ENCODE measurements at places on chromosomes 11 and 22.

DNA sequence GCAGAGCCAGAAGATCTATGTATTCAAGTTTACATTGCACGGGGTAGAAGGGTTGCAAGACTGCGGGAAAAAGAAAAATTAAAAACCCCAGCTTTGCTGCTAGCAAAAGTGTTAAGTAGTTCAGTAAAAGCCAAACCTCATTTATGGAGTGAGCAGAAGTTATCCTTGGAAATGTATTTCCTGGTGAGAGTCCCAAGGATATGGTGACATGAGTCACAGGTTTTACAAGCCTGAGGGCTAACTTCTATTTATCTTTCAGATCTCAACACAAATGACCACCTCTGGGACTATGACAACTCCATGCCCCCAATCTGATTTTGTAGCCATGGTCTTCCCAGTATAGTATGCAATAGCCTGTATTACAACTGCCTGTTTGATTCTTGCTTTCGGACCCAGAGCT is 26.1 kb downstream of the ABTB2 start:
- no peak for DNase-seq

DNA sequence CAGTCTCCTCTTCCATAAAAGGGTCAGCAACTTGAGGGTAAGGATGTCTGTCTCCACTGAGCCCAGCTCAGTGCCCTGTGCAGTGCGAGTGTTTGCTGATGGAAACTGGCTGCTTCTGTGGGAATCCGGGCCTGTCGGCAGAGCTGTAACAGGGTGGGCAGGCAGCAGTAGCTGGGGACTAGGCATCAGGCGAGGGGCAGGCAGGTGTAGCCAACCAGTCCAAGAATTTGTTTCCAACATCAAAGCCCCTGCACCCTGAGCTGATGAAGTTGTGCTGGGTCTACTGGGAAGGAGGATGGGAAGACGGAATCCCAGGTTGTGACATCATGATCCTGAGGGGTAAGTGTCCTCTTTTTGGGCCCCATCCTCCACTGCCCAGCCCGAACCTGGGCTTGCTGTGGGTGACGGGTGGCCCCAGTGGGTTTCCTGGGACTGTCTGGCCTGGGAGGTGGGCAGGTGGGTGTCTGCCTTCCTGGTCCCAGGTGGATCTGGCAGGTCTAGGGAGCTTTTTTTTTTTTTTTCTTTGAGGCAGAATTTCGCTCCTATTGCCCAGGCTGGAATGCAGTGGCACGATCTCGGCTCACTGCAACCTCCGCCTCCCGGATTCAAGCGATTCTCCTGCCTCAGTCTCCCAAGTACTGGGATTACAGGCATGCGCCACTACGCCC is 11.0 kb downstream of the SLC29A2 start:
- no peak for DNase-seq

DNA sequence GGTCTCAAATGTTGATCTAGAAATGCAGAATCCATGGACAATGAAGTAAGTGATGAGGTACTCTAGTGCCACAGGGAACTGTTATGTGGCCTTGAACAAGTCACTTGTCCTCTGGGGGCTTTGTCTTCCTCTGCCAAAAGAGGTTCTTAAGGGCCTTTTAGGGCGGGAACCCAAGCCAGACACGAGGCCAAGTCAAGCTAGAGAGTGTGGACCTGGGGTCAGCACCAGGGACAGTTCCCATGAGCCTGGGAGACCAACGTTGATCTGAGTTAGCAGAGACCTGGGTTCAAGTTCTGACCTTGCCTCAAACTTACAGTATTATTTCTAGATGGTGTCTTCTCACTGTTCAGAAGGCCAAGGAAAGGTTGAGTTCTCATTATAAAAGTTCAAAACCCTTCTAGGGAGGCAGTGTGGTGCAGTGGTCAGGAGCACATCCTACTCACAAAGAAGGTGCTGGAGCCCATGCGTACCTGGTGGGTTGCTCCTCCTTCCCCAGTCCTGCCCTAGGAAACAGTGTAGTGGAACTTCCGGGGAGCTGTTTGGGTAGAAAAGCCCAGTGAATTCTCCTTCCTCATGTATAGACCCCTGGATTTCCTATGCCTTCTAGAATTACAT is 121.5 kb downstream of the CHST1 start:
- peak; percentile 15 for DNase-seq

GRCh38 chr22:24460418-24461089 is 33.2 kb downstream of the ADORA2A start:
- DNase-seq = peak; percentile 63

DNA sequence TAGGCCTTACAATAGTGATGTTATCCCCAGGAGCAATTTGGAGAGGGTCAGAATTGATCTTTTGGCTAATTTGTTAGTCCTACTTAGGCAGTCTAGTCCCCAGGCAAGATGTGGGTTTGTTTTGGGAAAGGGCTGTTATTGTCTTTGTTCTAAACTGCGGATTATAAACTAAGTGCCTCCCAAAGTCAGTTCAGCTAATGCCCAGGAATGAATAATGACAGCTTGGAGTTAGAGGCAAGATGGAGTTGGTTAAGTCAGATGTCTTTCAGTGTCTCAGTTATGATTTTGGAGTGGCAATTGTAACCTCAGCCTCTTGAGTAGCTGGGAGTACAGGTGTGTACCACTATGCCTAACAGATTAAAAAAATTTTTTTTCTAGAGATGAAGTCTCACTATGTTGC is 7.3 kb upstream of the CLNS1A start:
- DNase-seq = no peak

DNA sequence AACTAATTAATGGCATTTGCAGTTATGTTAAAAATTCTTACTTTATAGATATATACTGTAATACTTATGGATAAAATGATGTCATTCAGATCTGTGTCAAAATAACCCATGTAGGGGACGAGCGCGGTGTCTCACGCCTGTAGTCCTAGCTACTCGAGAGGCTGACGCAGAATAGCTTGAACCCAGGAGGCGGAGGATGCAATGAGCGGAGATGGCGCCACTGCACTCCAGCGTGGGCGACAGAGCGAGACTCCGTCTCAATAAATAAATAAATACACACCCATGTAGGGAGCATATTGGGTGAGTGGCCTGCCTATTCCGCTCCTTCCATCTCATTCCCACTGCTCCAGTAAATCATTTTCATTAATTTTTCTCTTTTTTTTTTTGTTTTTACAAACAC is 7.1 kb downstream of the SNU13 start:
- DNase-seq = no peak

GRCh38 chr11:72576243-72576595 is 98.0 kb downstream of the PDE2A start:
- DNase-seq = no peak

DNA sequence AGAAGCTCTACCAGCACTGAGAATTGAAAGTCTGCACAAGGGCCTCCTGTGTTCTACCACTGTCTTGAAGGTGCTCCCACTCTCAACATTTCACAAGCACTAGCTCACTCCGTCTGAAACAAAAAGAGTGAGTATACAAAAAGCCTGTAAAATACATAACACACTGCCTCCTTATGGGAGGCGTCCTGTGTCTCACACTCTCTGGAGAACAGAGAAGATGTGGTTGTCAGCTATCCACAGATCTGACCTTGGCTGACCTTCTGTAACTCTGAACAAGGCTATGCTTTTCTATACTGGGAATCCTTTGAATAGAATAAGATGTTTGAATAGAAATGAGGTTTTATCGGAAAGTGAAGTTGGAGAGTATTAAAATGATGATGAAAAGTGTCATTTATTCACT is 171.3 kb upstream of the TMEM45B start:
- no peak for DNase-seq

GRCh38 chr22:38940811-38941384 is 16.5 kb upstream of the APOBEC3A start:
- DNase-seq = peak; percentile 50

DNA sequence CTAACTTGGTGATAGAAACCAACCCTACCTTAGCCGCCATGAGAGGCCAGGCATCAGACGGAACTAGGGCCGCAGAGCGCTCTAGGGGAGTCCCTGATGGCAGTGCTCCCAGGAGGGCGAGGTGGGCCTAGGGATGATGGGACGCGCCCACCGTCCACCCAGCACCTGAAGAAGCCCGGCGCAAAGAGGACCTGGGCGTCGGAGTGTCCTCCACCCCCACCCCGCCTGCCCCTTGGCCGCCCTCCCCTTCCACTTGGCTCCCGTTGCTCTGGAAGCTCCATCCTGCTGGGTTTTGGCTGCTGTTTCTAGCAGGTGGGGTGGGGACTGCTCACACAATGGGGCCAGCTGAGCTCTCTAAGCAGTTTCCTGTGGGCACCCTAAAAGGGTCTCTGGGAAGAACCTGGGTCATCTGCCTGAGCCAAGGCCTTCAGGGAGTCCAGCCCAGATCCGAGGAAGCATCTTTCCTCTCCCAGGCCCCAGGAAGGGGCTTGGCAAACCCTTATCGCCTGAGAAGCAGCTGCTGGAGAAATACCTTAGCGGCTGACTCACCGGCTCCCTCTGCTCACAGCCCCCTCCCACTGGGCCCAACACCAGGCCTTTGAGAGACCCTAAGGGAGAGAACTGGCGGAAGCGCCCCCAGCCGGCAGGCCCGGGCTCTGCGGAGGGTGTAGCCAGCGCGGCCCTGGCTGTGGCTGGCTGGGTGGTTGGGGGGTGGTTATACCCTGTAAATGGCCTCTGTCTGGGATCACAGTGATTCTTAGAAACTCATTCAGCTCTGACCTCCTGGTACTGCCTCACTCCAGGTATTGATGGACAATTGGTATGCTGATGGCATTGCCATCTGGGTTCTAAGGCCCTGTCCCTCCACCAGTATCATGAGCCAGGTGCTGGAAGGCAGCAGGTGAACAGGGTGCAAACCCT is 19.3 kb downstream of the CREB3L1 start:
- no peak for DNase-seq

DNA sequence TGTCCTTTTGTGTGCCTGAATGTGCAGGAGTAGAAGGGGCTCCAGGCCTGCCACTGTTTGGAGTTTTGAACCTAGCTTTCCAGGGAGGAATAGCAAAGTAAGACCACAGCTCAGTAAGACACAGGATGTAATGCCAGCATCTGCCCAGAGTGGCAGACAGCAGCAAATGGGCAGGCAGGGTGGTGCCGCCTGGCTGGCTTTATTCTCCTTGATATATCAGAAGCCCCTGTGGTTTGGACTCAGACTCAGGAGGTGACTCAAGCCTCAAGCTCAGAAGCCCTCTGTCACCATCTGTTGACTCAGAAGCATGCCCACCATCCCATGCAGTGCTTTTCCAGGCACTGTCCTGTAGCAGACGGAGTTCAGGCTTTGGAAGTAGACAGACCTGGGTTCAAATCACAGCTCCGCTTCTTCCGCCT is 72.7 kb upstream of the TTC12 start:
- no peak for DNase-seq

- DNase-seq = no peak
Measured at GRCh38 chr11:58222721-58223120, 6.0 kb downstream of the OR10Q1 start.

DNA sequence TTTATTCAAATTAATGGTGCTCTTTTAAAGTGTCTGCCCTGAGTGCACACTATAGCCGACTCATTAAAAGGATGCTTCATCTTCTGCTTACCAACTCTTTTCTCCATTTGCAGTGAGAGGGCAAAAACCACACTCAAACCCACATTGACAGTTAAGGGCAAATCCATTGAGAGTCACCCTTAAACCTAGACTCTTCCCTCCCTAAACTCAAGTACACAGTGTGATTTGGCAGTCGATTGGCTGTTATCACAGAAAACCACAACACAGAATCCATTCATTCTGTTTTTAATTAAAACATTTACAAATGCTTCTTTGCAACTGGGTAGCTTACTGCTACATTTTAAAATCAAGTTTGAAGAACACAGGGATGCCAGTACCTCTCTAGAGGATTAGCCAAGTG is 120.0 kb downstream of the CADM1 start:
- no peak for DNase-seq

GRCh38 chr11:19821993-19822392 is 109.4 kb downstream of the NAV2 start:
- DNase-seq = no peak

GRCh38 chr11:113888848-113889247 is 13.5 kb upstream of the USP28 start:
- no peak for DNase-seq

GRCh38 chr11:92623055-92623454 is 346.4 kb upstream of the MTNR1B start:
- DNase-seq = peak; percentile 9

- no peak for DNase-seq
Measured at GRCh38 chr22:44005524-44005923, 18.6 kb upstream of the PARVB start.

DNA sequence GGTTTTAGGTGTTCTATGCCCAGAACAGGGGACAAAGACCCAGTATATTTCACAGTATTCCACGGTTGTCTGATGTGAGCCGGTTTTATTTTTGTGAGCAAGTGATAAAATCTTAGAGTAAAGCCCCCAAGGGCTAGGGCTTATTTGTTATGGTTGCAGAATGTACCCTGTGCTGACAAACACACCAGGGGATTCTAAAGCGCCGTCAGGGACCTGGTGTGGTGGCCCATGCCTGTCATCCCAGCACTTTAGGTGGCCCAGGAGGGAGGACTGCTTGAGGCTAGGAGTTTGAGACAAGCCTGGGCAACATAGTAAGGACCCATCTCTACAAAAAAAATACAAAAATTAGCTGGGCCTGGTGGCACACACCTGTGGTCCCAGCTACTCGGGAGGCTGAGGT is 22.8 kb downstream of the MRPL21 start:
- no peak for DNase-seq

GRCh38 chr11:13064593-13064992 is 55.5 kb downstream of the RASSF10 start:
- no peak for DNase-seq

DNA sequence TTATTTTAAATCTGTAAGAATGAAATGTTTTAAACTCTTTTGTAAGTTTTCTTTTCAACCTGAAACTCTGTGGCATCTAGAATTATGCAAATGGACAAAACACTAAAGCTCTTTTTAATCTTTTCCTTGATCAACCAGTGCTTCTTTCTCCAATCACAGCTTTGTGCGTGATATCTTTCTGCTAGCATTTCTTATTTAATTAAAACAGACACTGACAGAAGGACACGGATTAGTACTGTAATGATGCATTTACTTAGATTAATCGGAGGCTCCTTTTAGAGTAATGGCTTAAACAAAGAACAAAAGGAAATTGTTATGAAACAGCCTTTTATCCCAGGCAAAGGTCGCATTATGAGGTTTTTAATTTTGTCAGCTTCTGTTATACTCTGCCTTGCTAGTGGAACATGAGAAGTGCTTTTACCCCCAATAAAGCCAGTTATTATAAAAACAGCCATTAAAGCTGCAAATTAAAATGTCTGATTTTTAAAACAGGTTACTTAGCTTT is 48.5 kb upstream of the SOX6 start:
- DNase-seq = no peak
